ENCODE measurements at places on chromosomes 5 and 9.

- DNase-seq = no peak
Observed at GRCh38 chr5:38420246-38420645, 136.2 kb downstream of the LIFR start.

DNA sequence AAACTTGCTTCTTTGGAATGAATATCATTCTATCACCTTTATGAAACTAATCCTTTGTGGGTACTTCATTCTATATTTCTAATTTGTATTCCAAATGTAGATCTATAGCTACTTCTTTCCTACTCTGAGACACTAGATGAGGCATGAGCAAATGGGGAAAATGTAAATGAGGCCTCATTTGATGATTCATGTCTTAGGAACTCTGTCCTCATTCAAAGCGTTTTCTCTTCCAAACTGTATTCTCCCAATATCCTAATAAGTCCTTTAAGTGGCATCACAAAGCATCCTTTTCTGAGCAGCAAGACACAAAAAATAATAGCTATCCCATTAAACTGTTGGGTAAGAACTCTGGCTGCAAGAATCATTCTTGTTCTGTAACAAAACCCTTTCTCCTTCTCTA is 56.1 kb downstream of the TTLL11 start:
- no peak for DNase-seq

DNA sequence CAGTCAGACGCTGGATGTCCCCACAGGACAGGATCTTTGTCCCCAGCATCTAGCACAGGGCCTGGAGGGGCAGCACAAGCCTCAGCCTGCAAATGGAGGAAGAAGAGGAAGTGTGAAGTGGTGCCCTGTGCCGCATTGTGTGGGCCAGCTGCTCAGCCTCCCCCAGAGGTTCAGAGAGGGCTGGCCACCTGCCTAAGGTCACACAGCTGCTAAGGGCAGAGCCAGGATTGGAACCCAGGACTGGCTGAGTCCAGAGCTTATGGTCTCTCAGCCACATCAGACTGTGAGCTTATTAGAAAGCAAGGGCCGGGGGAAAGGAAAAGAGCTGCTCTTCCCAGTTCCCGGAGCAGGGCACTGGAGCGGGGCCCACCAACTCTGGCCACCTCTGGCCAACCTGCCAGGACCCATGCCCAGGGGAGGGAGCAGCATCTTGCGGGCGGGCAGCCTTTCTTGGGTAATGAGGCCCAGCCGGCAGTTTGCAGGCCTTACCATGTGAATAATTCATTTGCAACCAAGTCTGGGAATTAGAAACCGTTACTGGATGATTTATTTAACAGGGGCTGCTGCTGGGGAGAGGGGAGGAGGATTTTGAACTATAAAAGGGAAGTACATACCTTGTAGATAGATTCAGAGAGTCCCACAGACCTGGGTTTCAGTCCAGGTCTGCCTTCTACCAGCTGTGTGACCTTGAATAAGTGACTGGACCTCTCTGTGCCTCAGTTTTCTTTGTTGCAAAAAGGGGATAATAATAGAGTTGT is 11.6 kb upstream of the CRB2 start:
- DNase-seq = no peak

DNA sequence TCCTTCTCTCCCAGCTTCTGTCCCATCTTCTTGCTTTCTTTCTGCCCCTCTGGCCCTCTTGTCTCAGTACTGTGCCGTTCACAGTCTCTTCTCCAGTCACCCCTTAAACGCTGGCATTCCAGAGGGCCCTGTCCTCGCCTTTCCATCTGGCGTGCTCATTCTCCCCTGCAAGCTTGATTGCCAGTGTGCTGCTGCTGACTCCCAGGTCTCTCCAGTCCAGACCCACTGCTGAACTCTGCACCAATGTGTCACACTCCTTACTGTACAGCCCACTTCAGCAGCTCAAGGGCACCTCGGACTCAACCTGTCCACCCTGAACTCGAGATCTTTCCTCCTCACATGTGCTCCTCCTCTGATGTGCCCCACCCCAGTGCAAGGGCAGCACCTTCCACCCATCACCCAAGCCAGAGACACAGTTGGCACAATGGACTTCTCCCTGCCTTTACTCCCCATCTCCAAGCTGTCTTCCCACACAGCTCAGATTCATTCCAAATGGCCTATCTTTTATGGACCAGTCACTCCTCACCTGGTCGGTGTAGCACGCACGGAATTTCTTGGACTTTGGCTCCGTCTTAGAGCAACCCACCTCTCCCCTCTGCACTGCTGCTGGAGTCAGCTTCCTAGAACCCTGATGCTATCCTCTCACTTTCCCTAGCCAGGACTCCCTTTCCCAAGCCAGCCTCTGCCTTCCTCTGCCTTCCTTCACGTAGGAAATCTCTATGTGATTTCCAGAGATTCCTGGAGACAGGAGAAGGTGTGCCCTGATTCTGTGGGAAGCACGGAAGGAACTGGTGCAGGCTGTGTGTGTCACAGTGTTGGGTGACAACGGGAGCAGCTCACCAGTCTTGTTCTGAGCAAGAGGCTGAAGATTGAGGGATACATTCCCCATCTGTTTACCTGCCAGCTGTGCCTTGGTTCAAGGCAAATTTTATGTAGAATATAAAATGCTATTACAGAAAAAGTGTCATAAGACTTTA is 26.0 kb upstream of the SLC2A8 start:
- DNase-seq = no peak

- no peak for DNase-seq
Observed at GRCh38 chr5:56419667-56420066, 186.5 kb upstream of the ANKRD55 start.

- no peak for DNase-seq
Observed at GRCh38 chr5:90932052-90932699, 373.6 kb downstream of the ADGRV1 start.

- no peak for DNase-seq
Observed at GRCh38 chr5:160621526-160621925, 199.9 kb downstream of the PTTG1 start.

- DNase-seq = no peak
Observed at GRCh38 chr9:99019510-99020331, 76.0 kb downstream of the COL15A1 start.

- no peak for DNase-seq
Observed at GRCh38 chr5:72543811-72544210, 36.6 kb upstream of the ZNF366 start.

DNA sequence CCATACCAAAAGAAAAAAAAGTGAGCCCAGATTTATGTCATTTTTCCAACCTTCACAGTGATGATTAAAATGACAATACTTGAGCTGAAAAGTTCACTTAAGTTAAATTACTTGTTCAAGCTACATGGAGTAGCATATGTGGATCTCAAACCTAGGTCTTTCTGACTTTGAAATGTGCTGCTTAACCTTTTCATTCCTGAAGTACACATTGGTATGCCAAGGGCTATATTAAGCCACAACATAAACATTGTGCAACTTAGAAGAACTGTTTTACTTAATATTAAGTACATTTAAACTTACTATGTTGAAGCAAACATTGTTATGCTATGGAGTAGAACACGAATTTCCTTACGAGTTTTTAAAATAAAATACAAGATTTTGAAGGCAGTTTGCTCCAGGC is 105.0 kb downstream of the GIN1 start:
- DNase-seq = no peak

DNA sequence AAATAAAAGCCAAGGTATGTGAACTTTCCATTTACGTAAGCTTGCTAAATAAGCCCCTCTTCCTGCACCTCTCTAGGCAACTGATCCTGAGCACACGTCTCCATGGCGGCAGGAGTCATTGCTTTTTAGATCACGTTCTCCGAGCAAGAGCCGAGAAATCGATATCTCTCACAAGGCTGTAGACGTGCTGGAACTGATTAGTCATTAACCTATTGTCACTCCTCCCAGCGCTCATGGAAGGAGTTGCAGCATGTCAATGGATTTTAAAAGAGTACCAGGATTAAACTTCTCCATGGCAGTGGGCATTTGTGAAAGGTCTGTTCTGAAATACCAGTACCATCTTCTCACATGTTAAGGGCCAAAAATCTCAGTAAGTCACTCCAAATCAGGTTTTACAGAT is 4.7 kb upstream of the ADCY2 start:
- no peak for DNase-seq

DNA sequence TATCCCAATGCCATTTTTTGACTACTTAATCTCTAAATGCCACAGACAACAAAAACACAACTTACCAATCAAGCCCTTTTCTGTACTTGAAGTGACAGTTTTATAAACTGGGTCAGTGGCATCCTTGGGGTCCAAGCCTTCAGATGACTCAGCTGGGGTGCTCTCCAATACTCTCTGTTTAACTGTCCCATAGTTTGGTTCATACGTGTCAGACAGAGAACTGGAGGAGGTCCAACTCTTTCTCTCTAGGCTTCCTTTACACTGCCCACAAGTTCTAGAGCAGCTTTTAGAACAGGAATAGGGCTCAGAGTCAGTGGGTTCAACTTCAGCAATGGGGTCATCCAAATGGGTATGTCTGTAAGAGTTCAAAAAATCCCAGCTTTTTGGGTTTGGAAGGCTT is 166.9 kb downstream of the CDC42SE2 start:
- no peak for DNase-seq

DNA sequence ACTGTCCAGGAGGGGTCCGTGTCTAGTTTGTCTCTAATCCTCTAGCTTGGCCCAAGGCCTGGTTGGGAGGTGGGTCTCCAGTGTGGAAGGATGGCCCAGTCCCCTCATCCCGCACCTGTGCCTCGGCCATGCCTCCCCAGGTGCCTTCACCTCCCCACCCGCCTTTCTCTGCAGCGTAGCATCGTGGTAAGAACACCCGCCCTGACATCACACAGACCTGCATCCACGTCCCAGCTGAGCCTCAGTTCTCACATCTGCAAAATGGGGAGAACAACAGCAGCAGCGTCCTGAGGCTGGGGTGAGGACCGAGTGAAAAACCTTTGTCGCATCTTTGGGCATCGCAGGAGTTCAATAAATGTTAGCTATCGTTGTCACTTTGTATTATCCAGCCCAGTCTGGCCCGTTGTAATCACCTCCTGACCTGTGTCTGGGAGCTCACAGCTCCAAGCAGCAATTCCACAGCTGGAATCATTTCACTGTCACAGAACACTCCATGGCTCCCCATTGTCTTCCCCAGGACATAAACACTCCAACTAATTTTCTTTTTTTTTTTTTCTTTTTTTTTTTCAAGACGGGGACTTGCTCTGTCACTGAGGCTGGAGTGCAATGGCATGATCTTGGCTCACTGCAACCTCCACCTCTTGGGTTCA is 181.2 kb upstream of the IER5L start:
- no peak for DNase-seq

DNA sequence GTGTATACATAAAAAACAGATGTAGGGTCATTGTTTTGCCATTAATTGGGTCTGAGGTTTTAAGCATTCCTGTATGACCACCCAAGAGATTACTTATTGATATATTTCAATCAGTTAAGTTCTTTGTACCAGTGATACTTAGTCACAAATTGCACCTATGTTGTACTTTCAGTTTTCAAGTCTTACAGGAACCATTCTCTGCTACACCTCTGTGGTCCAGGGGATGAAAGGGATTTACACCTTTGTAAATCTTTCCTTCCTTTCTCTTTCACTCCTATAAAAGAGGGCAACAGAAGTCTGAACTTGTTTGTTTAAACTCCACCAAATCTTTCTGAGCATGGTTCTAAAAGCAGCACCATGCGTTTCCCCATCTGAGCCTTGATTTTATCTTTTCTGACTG is 86.1 kb downstream of the DEPDC1B start:
- DNase-seq = no peak

GRCh38 chr5:112616812-112617547 is 120.7 kb upstream of the APC start:
- DNase-seq = no peak
